ENCODE measurements at places on chromosomes 13 and 19.

GRCh38 chr13:69567514-69567913, 540.1 kb upstream of the ATXN8OS start:
- DNase-seq: no peak

GRCh38 chr19:38684862-38685665, 37.6 kb downstream of the ACTN4 start:
- peak; percentile 82 for DNase-seq

DNA sequence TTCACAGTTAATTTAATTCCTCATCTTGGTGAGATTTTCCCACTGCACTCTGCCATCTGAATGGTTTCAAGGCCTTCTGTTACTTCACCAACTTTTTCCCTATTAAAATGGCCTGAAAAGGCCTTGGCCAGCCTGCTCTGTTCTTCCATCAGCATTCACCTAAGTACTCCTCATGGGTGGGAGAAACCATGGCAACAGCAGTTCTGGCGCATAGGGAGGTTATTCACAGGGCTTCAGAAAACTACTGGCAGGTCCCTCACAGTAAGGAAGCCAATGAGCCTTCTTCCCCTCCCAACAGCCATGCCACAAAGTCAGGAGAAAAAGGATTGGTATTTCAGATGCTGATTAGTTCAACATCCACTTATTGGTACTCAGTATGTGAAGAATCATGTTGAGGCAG, 17.2 kb upstream of the GJB2 start:
- DNase-seq: no peak

GRCh38 chr13:23570099-23570920, at the start of gene TNFRSF19:
Gene TNFRSF19, plus strand, starts transcription at chr13:23570412. Its CDS starts 19,772 bp downstream, at chr13:23590184.
- DNase-seq: peak; percentile 98

- peak; percentile 81 for DNase-seq
Observed at GRCh38 chr13:28355046-28355821, 139.7 kb downstream of the FLT1 start.

Measured in NCI-H82 (cell line).